Ovary (tissue), 10 donors: ENCODE measurements at places on chromosomes 5 and 9. TPM values are rescaled to one million over a fixed set of nuclear protein-coding genes. Genes with fewer than 3 reads are reported as not detected.

- DNase-seq: no peak
Observed at GRCh38 chr9:69697475-69697874, 25.3 kb upstream of the APBA1 start.

GRCh38 chr9:111036429-111036789 lies 1.9 kb downstream of the LPAR1 start:
- peak; percentile 31 for DNase-seq

GRCh38 chr9:130288393-130288792 lies 22.8 kb downstream of the HMCN2 start:
- DNase-seq: no peak

DNA sequence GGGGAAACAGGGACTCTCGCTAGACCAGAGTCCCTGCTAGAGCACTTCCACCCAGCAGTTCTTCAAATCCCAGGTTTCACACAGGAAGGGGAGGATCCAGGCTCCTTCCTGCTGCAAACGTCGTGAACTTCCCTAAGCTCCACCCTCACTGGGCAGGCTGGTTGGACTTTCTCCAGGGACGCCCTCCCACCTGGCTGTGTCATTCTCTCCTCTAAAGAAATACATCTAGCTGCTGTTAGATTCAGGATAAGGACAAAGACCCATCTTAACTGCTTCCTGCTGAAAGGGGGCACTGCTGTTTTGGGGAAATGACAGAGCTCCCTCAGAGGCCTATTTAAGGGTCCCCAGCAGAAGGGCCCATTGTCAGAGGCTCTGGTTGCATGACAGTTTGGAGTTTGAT lies 230.7 kb downstream of the SEMA6A start:
- no peak for DNase-seq

PCDHB14 gene
- total RNA-seq: 5.3 TPM

DNA sequence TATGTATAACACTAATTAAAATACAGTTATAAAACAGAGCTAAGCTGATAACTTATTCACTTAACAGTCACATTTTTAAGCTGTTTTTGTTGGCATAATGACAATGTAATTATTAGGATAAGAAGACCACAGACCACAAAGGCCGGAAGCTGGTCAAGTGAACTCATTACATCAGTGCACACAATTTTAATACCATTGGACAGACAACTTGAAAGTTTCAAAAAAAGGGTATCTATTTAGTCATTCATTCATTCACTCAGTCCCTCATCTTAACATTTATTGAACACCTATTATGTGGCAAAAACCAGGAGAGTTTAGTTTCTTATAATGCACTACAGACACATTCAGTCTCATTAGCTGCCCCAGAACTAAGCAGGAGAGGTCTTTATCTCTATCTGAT lies 11.6 kb downstream of the ERP44 start:
- no peak for DNase-seq

DNA sequence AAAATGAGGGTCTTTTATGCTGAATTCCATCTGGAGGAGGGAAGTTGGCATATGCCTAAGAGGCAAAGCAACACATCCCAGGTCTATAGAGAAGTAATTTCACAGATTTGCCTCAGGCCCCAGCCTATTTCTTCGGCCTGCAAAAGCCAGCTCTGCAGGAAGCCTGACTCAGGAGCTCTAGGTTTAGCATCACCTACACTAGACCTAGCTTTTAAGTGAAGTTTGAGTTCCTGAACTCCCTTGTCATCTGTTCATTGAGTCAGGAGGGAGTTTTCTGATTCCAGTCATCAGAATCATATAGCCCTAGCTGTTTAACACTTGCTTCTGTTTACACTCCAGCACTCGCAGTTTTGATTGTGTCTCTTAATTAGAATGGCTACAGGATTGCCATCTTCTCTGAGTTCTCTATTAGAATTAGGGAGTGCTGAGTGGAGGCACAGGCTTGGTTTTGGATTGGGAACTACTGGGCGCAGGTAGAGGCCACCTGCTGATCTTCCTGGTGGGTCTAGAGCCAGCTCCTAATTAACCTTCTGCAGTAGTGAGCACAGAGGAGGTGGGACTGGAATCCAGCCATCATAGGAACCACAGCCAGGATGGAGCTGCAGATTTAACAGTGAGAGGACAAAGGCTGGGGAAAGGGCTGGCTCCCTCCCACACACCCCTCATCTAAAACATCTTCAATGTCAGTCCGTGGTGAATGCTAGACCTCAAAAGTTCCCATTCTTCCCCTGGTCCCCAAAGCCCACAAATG lies 179.5 kb downstream of the TRIO start:
- DNase-seq: no peak

GRCh38 chr5:65394087-65394486 lies 87.6 kb downstream of the ADAMTS6 start:
- DNase-seq: peak; percentile 56

- DNase-seq: no peak
Observed at GRCh38 chr9:110050925-110051355, 157.0 kb downstream of the C9orf152 start.

NR2F1 gene
- 109 TPM for total RNA-seq

QRFP gene
- not detected for total RNA-seq

GRCh38 chr9:132126680-132127236 lies 35.1 kb upstream of the NTNG2 start:
- DNase-seq: no peak

KLF4 gene
- total RNA-seq: 38.0 TPM
